ENCODE measurements at places on chromosomes 1 and 21.

- H3K4me1 ChIP-seq: no peaks in the 10 kb centered on the region
- H3K27me3 ChIP-seq: no peaks in the 10 kb centered on the region
- DNase-seq: no peak
- no peak overlapping the region for H3K4me3 ChIP-seq
These were observed 845.5 kb upstream of the ADGRL4 start for GRCh38 chr1:79852004-79852403.

- H3K27me3 ChIP-seq: no peaks in the 10 kb centered on the region
- H3K4me1 ChIP-seq: peaks cover 2% of the 10 kb centered on the region
- H3K4me3 ChIP-seq: peak overlapping the region; percentile 83
- no peaks in the 10 kb centered on the region for H3K36me3 ChIP-seq
These were observed 683 bp upstream of the DMAP1 start for GRCh38 chr1:44212355-44213221.

- no peaks in the 10 kb centered on the region for H3K27me3 ChIP-seq
- H3K4me1 ChIP-seq: no peaks in the 10 kb centered on the region
- no peak overlapping the region for H3K4me3 ChIP-seq
- no peak overlapping the region for H3K27ac ChIP-seq
- H3K36me3 ChIP-seq: no peaks in the 10 kb centered on the region
These were observed 30.9 kb upstream of the TAL1 start for GRCh38 chr1:47262787-47263413.

GRCh38 chr1:50529510-50529909 is 106.3 kb upstream of the DMRTA2 start:
- H3K4me3 ChIP-seq: no peak overlapping the region
- H3K27me3 ChIP-seq: no peaks in the 10 kb centered on the region
- H3K4me1 ChIP-seq: peaks cover 20% of the 10 kb centered on the region
- no peak for DNase-seq
- H3K36me3 ChIP-seq: no peaks in the 10 kb centered on the region

- no peaks in the 10 kb centered on the region for H3K27me3 ChIP-seq
- H3K27ac ChIP-seq: no peak overlapping the region
- H3K36me3 ChIP-seq: no peaks in the 10 kb centered on the region
- H3K4me1 ChIP-seq: no peaks in the 10 kb centered on the region
These were observed 178.1 kb downstream of the NTNG1 start for GRCh38 chr1:107318932-107319331.

GRCh38 chr21:35563885-35564451 is 496.4 kb downstream of the SETD4 start:
- H3K4me3 ChIP-seq: no peak overlapping the region
- H3K27ac ChIP-seq: no peak overlapping the region
- H3K36me3 ChIP-seq: no peaks in the 10 kb centered on the region
- peak; percentile 27 for DNase-seq
- no peaks in the 10 kb centered on the region for H3K4me1 ChIP-seq
- no peaks in the 10 kb centered on the region for H3K27me3 ChIP-seq

DNA sequence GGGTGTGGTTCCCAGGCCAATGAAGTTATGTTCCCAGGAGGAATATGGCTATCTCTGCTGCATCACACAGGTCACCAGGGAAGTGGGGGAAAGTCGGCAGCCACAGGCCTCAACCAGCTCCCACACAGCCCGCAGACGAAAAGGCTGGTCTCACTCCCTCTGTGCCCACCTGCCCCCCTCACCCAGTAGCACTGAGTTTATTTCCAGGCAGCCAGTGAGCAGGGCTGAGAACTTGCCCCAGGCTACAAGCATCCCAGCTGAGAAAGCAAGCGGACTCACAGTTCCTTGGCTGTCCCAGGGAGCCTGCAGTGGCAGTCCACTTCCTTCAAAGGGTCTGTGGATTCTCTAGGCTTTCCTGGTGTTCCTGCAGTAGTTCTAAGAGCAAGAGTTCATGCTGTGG is 68.9 kb downstream of the SLC5A9 start:
- no peak for DNase-seq
- H3K27ac ChIP-seq: no peak overlapping the region
- H3K36me3 ChIP-seq: no peaks in the 10 kb centered on the region
- H3K4me3 ChIP-seq: no peak overlapping the region
- no peaks in the 10 kb centered on the region for H3K4me1 ChIP-seq

DNA sequence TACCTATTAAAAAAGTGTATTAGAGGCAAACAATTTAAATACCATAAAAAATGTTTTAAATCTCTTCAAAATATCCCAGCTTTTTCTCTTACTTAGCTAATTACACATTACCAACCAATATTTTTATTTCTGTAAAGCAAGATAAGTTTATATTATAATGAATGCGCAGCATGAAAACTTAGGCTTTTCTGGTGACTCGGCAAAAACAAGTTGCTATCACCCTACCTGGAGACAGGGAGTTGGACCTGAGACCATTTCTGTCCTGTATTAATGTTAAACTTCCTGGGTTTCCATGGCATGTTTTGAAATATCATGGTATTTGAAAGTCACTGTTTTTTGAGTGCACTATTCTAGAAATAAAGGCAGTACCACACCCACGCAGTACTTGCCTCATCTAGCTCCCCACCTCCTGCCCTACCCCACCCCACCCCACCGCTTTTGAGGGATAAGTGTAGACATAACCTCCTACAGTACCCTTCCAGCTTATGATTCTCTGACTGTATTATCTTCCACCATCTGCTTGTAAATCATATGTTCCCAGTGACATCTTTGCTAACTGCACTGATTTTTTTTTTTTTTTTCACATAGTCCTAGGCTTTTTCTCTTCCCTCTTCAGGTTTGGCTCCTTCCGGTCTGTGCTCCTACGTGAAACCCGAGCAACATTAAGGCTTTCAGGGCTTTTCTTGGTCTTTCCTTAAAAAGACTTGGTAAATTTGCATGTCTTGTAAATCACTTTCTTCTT is 77.5 kb downstream of the PHTF1 start:
- peaks cover 5% of the 10 kb centered on the region for H3K36me3 ChIP-seq
- H3K4me3 ChIP-seq: no peak overlapping the region
- no peak for DNase-seq
- no peak overlapping the region for H3K27ac ChIP-seq
- no peaks in the 10 kb centered on the region for H3K4me1 ChIP-seq

DNA sequence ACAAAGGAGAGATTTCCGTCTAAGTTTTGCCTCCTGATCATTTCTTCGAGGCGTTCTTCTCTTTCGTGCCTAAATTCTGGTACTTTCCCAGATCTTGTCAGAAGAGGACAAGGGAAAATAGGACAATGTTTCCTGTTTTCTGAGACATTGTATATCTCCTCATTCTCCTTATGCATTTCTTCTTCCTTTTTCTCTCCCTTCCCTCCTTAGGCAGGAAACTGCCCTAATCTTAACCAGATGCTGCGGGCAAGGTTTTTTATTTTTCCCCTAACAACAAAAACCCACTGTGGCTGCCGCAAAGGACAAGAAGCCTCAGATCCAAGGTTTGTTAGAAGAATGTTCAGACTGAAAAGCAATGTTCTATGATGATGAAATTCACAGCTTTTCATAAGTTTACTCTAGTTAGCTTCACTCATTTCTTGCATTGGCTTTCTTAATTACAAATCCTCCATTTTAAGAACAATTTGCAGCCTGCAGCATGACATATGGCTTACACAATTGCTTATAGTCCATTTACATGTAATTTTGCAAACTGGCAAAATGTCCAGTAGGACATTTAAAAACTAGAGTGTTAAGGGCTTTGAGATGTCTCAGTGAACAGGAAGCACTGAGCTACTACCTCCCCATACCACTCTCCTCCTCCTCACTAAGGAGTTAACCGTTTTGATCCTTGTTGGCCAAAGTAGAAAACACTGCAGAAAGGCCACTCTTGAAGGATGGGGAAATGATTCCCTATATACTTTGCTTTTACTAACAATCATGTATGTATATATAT is 624 bp downstream of the CTSK start:
- H3K36me3 ChIP-seq: peaks cover 17% of the 10 kb centered on the region
- no peak overlapping the region for H3K27ac ChIP-seq
- H3K4me3 ChIP-seq: no peak overlapping the region
- H3K27me3 ChIP-seq: no peaks in the 10 kb centered on the region
- no peak for DNase-seq

DNA sequence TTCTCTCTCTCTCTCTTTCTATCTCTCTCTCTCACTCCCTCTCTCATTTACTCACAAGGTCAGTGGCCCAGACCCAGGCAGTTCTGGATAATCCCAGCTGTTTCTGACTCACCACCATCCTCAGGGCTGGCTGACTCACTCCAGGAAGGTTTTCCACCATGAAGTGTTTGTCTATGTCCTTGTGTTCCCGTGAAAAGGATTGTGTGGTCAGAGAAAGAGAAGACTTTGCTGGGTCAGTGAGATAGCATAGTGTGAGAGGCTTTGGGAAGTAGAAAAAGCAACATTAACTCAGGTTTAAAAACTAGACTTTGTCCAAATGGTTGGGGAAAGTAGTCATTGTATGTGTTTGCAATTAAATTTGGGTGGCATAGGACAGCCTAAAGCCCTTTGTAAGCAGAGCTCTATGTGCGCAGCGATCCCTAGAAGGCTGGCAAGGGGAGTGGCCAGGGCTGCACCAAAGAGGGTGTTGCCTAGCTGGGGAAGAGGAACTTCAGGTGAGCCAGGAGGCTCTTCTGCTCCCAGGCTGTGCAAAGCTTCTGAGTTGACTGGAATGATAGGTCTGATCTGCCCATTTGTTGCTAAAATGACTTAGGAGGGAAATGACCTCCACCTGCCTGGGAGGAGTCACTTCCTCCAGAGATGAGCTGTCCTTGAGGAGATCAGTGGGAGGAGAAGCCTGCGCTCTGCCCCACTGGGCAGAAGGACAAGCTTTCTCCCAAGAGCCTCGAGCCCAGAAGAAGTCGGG is 4.9 kb upstream of the CAPN2 start:
- H3K4me3 ChIP-seq: no peak overlapping the region
- no peaks in the 10 kb centered on the region for H3K27me3 ChIP-seq
- H3K36me3 ChIP-seq: no peaks in the 10 kb centered on the region
- H3K27ac ChIP-seq: no peak overlapping the region

DNA sequence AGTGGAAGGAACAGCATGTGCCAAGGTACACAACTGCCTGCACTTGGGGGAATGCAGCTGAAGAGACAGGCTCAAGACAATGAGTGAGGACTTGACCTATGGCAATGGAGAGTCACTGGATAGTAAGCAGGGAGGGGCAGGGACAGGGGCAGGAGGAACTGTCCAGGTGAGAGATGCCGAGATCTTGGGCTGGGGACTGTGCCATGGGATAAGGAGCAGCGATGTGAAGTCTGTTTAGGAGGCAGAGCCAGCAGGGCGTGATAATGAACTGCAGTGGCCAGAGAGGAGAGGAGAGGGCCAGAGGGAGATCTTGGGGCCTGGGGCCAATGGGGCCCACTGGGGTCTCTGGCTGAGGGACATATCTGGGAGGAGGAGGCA is 17.8 kb upstream of the EPB41 start:
- no peaks in the 10 kb centered on the region for H3K4me1 ChIP-seq
- no peak overlapping the region for H3K27ac ChIP-seq
- H3K36me3 ChIP-seq: no peaks in the 10 kb centered on the region
- H3K27me3 ChIP-seq: no peaks in the 10 kb centered on the region
- no peak overlapping the region for H3K4me3 ChIP-seq

DNA sequence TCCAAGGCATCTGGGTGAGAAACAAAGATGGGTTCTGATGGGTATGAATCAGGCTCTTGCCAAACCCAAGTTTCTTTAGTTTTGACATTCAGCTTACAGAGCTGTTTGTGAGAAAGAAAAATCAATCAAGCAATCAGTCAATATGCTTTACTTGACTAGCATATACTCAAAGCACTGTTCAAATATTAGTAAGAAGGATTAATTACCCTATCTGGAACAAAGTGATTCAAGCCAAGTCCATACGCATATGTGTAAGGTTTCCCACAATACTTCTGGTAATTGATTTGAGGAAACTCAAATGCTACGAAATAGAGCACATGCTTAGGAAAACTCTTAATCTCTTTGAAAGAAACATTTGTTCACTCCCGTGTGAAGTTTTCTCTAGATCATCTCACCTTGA is 18.7 kb downstream of the RPE65 start:
- H3K36me3 ChIP-seq: no peaks in the 10 kb centered on the region
- H3K27me3 ChIP-seq: no peaks in the 10 kb centered on the region
- no peak for DNase-seq
- no peaks in the 10 kb centered on the region for H3K4me1 ChIP-seq

DNA sequence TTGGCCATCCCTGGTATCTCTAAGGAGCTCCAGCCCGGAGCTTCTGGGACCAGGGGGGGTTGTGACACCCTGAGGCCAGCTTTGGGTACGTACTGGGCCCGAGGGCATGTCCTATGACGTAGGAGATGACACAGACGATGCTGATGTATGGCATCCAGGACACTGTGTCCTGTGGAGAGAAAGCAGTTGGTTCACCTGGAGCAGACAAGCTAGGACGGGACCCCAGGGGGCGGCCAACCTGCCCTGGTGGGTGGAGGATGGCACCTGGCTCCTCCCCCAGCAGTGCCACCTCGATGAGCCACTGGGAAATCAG is 12.1 kb upstream of the SLC2A7 start:
- no peaks in the 10 kb centered on the region for H3K27me3 ChIP-seq
- no peak overlapping the region for H3K27ac ChIP-seq
- no peaks in the 10 kb centered on the region for H3K4me1 ChIP-seq
- no peak overlapping the region for H3K4me3 ChIP-seq

DNA sequence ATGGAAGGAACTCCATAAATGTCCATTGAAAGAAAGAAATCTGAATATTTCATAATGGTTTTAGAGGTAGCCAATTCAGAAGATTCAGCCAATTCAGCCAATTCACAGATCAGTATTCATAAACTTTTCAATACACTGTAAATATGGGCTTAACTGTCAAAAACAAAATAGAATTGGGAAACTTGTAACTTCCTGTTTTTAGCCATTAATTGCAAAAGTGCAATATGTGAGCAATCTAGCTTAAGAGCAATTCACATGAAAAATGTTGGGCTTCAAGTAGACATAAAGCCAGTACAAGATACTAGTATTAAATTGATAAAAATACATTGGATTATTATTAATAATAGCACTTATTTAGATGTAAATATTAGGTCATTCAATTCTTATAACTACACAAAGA is 27.5 kb upstream of the PLPPR4 start:
- no peak for DNase-seq
- no peaks in the 10 kb centered on the region for H3K27me3 ChIP-seq
- H3K4me1 ChIP-seq: no peaks in the 10 kb centered on the region
- no peak overlapping the region for H3K27ac ChIP-seq
- H3K36me3 ChIP-seq: no peaks in the 10 kb centered on the region

DNA sequence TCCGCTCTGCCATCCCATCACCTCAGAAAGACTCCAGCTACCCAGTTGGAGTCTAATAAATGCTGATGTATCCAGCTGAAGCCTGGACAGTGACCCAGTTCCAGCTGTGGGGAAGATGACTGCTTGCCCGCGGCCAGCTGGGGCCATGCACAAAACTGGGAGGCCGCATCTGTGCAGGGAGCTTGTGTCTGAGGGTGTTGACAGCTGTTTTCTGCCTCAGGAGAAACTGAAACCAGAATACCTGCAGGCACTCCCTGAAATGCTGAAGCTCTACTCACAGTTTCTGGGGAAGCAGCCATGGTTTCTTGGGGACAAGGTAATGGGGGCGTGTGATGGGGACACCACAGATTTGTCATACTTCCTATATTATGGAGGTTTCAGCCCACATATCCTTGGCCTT is 3.2 kb downstream of the GSTM2 start:
- no peak overlapping the region for H3K4me3 ChIP-seq
- no peak overlapping the region for H3K27ac ChIP-seq
- H3K27me3 ChIP-seq: no peaks in the 10 kb centered on the region
